ENCODE measurements at places on chromosomes 6 and 20.

- no peak for DNase-seq
These were observed 622.6 kb upstream of the PTCHD4 start for GRCh38 chr6:48733581-48733980.

GRCh38 chr6:43952746-43953145, 174.5 kb downstream of the MRPL14 start:
- DNase-seq = no peak

GRCh38 chr6:149181304-149181703, 136.2 kb upstream of the TAB2 start:
- no peak for DNase-seq

GRCh38 chr20:50286174-50286511, 95.5 kb downstream of the CEBPB start:
- DNase-seq = no peak

DNA sequence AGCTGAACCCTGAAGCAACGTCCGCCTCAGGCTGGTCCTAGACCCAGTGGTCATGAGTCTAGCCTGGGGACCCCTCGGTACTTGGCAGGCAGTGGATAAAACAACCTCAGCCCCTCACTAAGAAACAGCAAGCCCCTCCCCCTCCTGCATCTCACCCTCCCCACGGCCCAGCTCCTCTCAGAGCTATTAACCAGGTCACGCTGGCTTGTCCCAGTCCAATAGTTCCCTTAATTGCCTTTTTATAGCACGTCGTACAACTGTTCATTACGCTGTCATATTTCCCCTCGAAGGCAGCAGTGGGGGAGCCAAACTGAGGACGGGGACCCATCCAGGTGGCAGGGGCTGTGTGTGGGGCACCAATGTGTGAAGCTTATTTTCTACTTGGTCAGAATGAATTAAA, 8.6 kb upstream of the SLC32A1 start:
- no peak for DNase-seq

DNA sequence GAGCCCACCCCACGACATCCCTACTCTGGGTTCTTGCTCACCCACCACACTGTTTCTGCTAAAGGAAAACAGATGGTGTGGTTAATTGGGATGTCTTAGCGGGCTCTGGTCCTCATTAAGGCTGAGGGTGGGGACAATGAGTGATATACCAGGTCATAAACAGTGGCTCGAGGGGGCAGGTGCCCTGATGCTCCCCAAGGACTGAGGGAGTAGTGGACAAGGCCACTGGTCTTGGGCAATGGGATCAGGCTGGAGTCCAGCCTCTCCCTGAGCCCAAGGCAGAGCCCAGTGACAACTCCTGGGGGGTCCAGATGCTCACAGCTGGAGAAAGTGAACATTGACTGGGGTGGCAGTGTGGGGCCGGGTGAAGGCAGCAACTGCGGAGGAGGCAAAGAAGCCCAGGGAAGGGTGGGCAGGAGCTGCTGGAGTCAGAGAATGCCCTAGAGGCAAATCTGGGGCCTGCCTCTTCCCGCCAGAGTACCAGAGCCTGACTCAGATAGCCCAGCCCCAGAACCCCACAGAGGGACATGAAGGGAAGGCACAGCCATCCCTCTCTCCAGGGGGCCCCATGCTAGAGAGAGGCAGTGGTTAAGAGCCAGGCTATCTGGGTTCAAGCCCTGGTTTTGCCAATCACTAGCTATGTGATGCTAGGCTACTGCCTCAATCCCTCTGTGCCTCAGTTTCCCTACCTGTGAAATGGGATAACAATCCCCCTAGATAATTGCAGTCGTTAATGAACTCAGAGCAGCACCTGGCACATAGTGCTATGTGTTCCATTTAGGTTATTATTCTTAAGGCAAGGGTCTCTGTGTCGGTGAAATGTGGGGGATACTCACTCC, 72.3 kb downstream of the MRPL14 start:
- DNase-seq = no peak

GRCh38 chr6:108419474-108419873, 124.6 kb downstream of the AFG1L start:
- DNase-seq = no peak

DNA sequence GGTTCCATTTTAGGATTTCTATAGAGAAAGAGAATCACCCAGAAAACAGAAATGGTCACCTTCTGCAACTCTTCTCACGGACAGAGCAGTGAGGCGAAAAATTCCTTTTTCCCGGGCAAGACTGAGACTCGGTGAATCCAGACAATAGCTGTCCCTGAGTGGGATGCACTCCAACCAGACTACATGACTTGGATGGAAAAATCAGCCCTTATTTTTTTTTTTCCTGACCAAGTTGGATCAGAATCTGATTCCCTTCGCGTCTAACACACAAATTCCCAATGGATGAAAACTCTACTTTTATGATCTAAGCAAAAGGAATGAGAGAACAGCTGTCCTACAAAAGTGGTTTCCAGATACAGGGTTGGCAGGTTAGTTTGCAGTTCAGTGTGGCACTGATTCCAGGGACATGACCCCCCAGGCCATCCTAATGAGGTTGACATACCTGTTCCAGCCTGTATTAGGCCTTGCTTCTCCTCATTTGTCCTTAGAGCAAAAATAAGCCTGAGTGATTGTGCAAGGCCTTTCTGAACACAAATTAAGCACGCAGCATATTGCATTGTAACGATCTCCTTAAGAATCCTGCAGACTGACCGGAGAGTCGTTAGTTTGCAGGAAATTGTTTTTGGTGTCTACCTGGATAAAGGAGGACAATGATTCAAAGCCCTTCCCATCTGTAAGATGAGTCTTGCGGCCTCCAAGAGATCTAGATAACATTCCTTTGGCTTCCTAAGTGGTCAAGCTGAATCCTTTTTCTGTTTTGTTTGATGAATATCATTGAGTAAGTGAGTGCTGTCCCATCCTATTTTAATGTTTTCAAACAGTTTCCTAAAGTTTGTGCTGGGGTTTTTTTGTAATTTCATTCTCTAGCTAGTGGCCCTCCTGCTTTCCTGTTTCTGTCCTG, 1.5 kb upstream of the NEDD9 start:
- no peak for DNase-seq

GRCh38 chr20:46046588-46047310, 17.7 kb downstream of the SLC12A5 start:
- no peak for DNase-seq

DNA sequence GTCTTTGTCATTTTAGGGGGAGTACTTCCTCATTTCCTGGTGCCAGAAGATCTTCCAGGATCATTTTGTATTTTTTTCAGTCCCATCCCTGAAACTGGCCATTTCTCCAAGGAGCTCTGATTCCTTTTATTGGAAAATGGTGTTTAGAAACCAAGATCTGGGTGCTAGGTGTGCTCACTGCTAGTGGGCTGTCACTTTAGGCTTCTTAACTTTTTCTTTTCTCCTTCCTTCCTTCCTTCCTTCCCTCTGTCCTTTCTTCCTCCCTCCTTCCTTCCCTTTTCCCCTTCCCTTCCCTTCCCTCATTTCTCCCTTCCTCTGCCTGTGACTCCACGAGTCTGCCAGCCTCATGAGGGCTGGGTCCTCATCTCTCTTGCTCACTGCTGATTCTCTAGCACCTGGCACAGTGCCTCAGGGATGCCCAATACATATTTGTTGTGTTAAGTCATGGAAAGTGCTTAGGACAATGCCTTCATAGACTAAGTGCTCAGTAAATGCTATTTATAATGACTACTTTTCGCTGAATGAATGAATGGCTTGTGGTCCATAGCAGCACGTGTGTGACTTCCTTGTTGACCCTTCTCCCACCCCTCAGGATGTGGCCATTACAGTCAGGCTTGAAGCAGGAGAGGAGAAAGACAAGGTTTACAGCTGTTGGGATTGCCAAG, 36.9 kb downstream of the APCDD1L start:
- DNase-seq = no peak

DNA sequence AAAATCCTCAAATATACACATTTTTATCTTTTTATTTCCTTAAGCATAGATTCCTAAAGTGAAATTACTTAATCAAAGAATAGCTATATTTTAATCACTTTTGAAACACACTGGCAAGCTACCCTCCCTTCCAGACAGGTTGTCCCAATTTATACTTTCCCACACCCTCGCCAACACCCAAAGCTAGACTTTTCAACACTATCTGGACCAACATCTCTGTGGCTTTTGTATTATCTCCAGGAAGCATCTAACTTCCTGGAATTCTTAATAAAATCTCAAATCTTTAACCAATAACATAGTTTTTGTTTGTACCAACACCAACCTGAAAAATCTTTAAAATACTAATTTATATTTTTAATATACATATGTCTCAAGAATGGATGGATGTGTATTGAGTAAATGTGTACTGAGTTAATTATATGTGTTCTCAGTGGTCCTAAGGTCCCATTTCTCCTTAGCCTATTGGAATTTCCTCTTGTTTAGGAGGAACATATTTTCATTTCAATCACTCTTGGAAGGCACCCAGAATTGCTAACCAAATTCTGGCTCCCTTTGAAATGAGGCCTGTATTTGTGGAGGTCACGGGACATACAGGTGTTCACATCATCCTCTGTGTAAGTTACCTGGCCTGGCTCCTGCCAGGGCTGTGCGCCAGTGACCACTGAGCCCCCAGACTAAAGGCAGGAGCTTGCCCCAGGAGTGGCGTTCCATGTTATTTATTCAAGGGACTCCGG, 17.4 kb upstream of the GFOD1 start:
- peak; percentile 10 for DNase-seq

DNA sequence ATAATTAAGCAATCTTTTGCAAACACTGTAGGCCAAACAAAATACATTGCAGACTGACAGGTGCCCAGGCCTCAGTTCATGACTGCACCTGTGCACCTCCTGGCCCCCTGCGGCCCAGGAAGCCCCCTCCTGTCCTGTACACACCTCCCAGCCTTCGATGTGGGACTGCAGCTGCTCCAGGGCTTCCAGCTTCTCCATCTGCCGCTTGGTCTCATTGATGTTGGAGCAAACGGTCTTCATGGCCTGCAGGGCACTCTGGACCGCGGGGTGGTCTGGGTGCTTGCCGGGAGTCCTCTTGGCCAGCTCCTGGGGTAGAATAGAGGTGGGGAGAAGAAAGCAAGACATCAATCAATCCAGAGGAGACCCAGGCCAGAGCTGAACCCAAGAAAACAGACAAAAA, 119.7 kb downstream of the PREX1 start:
- DNase-seq = no peak

DNA sequence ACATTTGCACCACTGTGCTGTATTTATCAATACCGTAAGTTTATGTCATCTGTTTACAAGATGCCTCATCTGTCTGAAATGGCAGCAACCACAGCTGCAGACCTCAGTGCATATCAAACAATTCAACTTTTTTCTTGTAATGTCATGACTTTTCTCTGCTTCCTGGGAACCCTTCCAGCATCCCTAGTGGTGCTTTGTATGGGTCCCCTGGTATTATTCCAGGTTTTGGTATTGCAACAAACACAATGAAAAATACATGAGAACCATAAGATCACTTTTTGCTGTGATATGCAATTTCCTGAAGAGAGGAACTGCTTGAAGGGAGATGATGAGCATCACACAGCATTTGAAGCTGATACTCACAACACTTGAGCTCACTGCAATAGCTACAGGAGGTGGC, 12.0 kb upstream of the TXNDC5 start:
- DNase-seq = no peak

- DNase-seq = no peak
These were observed 13.0 kb downstream of the ATRN start for GRCh38 chr20:3483784-3484183.

- no peak for DNase-seq
These were observed 1.6 kb downstream of the DBNDD2 start for GRCh38 chr20:45409521-45410272.

DNA sequence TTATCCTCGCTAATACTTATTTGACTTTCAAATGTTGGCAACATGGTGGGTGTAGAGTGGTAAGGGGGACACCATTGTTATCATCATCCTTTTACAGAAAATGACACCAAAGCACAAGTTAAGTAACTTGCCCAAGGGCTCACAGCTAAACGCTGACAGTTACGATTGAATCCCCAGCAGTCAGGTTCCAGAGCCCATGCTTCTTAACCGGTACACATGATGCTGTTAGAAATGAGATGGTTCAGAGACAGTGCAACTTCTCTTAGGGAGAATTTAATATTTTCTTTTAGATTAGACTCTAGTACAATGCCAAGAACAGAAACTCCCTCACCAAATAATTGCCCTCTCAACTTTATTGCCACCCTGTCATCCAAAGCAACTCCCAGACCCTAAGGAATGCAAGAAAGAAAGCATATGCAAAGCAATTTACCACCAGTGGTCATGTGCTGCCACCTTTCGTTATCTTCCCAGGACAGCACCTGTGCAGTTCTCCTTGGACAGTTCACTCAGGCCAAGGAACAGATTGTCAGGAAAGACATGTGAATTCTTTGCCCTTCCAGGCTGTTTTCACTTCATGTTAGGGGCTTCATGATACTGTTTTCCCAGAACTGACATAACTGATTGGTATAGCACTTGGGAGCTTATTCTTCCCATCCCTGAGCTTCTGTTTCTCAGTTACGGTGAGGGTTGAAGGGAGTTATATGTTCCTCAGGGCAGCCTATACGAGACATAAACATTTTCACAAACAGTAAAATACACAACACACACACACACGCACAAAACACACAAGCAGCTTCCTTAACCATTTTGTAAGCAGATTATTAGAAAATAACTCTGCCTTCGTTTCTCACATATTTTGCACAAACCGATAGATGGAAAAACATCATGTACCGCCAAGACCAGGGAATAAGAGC, 5.1 kb downstream of the HLA-DMA start:
- DNase-seq = no peak

DNA sequence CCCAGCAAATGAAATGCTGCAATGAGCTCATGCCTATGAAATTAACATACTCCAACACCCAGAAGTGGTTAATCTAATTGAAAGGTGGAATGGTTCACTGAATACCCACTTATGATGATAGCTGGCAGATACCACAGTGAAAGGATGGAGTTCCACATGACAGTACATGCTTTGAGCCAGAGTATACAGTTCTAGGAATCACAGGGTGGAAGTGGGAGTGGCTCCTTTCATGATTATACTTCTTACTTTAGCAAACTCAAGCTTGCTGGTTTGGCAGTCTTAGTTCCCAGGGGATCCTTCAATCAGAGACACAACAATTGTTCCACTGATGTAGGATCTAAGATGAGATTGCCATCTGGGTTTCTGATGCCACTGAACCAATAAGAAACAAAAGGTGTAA, 21.5 kb downstream of the CD164 start:
- DNase-seq = no peak

Data from stimulated activated effector memory CD8-positive, alpha-beta T cell treated with anti-CD3 and anti-CD28 coated beads, Interleukin-12 subunit alpha, Interleukin-12 subunit beta, amount 100 ng/mL, for 72 hours (primary cell).